ENCODE measurements at places on chromosomes 5 and 9.

DNA sequence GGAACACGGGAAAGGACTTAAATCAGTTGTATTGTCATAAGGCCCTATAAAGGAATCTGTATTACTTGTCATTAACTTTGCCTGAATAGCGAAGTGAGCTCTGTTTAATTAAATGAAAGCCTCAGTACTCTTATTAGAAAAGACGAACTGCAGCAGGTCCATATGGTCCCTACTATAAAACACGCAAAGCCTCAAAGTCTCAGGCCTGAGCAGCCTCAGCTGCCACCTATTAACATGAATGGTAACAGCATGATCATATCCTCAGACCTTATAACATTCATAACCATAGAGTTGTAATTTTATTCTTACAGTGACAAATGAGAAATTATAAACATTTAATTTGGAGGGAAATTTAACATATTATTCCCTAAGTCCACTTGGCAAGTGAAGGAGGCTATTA lies 1113.7 kb upstream of the WWC1 start:
- DNase-seq: no peak

GRCh38 chr5:177353093-177353492 lies 1.6 kb upstream of the LMAN2 start:
- DNase-seq: no peak

- no peak for DNase-seq
Measured at GRCh38 chr5:15026944-15027343, 155.4 kb upstream of the ANKH start.

GRCh38 chr9:78904686-78905085 lies 607.8 kb downstream of the PSAT1 start:
- no peak for DNase-seq

GRCh38 chr5:80105698-80106439 lies 70.7 kb downstream of the THBS4 start:
- DNase-seq: no peak

GRCh38 chr9:73042155-73042554 lies 89.3 kb upstream of the ALDH1A1 start:
- no peak for DNase-seq

Measured in stimulated activated CD8-positive, alpha-beta memory T cell treated with anti-CD3 and anti-CD28 coated beads, Interleukin-7, amount 100 ng/mL, for 4 hours (primary cell).